ENCODE measurements at places on chromosomes 5 and 9.

GRCh38 chr5:83118976-83119375 lies 41.6 kb downstream of the XRCC4 start:
- no peak for DNase-seq

GRCh38 chr5:159096243-159096923 lies 3.3 kb downstream of the EBF1 start:
- no peak for DNase-seq

DNA sequence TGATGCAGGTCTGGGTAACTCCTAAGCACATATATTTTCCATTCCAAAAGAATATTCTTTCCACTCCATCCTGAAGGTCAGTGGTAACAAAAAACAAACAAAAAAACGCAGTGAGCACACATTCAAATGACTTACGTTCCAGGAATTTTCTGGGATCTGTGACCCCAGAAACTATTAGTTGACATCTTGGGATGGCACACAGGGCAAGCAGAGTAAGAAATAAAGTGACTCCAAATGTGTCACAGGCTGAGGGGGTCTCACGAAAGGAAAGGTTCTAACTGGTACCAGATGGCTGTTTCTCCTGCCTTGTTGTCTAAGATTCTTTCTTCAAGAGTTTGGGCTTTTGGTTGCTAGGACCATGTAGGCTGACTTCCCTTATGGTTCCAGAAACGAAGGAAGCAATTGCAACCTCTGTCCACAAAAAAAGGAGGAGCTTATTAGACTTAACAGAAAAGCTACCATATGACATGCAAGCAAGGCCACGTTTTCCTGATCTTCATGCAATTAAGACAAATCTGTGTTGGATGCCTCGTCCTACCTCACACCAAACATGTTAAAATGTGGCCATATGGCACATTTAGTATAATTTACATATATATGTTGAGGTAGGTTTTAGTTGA lies 32.7 kb downstream of the PTGS1 start:
- no peak for DNase-seq

GRCh38 chr5:98193921-98194760 lies 579.3 kb upstream of the RGMB start:
- no peak for DNase-seq

- no peak for DNase-seq
Observed at GRCh38 chr5:1195439-1195838, 6.0 kb upstream of the SLC6A19 start.

DNA sequence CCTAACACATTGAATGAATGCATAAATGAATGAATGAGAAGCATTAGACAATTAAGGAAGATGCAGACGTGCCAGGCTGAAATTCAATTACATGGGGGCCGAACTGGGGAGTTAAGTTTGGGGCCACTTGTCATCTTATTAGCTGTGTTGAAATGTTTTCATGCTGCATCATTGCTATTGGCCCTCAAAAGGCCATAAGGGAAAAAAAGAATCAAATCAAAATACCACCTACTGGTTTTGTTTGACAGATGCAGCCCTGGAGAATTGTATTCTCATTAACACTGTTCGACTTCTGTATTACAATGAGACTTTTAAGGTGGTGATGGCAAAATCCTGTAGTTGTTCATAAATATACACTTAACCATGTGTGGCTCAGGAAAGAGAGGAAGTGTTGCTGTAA lies 38.4 kb downstream of the UBE2QL1 start:
- no peak for DNase-seq

- no peak for DNase-seq
Observed at GRCh38 chr5:141484641-141485311, at the start of gene PCDHGC4. Gene PCDHGC4 (plus strand): TSS chr5:141485030. CDS start chr5:141485174, 144 bp downstream.

DNA sequence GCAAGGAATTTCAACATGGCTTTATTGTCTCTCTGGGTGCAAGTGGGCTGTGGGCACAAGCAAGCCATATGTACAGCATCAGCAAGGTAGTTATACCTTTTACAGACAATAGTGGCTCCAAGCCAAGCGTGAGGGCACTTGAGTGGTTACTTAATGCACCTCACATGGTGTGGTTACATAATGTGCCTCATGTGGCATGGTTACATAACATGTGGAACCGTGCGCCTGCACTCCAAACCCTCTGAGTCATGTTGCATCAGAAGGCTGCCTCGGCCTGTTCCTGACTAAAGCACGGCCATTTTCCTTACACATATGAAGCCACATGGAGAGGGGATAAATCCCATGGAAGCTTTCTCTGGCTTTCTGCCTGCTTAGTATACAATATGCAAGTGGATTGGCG lies 150.9 kb downstream of the OSTF1 start:
- no peak for DNase-seq

DNA sequence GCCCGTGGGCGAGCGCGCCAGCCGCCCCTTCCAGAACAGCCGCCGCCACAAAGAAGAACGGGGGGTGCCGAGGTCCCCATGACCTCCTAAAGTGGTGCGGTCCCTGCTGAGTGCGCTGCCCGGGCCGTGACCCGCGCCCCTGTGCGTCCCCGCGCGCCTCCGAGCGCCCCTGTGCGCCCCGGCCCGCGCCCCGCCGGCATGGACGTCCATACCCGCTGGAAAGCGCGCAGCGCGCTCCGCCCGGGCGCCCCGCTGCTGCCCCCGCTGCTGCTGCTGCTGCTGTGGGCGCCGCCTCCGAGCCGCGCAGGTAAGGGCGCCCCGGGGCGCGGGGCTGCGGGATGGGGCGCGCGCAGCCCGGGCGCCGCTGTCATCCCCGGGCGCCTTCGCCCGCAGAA lies 384 bp downstream of the COL5A1 start:
- no peak for DNase-seq

DNA sequence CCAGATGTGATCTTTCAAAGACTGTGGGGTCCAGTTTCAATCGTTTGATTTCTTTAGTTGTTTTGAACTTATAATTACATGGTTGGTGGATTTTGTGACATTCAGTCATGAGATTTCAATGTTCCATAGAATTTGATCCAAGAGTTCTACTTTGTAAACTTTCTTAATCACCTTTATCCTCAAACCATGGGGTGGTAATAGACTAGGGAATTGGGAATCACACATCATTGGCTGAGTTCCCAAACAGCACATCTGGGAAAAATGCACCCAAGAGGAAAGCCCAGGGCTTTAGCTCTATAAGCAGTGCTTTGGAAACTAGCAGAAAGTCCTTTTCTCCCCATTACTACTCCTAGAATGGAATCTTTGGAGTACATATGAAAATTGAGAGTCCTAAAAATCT lies 177.6 kb downstream of the NNT start:
- no peak for DNase-seq

DNA sequence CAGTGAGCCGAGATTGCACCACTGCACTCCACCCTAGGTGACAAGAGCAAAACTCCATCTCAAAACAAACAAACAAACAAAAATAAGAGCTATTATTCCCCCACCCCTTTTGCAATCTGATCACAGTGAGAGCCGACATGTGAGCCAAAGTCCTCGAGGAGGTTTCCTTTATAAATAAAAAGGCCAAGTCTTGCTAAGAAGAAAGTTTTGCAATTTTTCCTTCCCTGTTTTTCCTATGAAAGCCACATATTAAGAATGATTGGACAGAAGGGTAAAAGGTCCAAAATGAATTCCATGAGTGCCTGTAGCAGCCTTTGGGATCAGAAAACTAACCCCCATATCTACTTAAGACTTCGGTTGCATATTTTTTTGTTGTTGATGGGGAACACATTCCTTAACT lies 179.7 kb downstream of the TSSK1B start:
- DNase-seq: no peak

GRCh38 chr5:4023753-4024335 lies 428.2 kb downstream of the IRX1 start:
- no peak for DNase-seq

DNA sequence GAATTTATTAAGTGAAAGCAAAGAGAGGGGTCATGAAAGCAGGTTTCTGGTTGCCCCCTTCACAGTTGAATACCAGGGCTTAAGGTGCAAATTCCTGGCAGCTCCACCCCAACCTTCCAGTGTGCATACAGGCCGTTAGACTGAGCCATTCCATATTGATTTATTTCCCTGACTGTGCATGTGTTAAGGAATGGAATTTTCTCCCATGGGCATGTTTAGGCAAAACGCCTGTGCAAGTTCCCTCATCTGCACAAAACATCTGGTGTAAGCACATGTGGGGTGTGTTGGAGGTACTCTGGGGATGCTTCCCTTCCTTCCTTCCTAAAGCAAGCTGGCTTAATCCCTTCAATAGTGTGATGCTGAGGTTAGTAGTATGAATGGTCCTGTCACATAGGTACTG lies 1470.6 kb downstream of the MAT2B start:
- DNase-seq: no peak

- no peak for DNase-seq
Observed at GRCh38 chr5:1409381-1410110, 35.7 kb downstream of the SLC6A3 start.

- no peak for DNase-seq
Observed at GRCh38 chr5:142082182-142082781, 26.3 kb upstream of the NDFIP1 start.

DNA sequence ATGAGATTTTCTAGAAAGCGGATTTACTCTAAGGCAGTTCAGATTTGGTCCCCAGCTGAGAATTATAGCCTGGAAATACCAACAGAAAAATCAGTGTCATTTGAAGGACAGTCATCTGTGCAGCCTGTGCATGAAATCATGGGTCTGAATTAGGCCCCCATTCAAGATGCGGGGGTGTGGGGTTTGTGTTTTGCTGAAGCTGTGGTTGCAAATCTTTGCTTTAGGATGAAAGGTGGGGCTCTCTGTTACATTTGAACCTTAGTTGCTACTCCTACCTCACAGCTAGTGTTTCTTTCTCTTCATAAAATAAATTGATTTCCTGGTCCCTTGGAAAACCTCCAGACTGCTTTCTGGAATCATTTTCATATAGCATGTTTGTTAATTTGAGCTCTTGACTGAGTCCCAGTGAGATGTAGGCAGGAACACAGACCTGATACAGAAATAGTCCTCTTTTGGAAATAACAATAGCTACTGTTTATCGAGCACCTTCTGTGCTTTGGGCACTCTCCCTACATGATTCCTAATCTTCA lies 4.8 kb upstream of the ABL1 start:
- DNase-seq: no peak

DNA sequence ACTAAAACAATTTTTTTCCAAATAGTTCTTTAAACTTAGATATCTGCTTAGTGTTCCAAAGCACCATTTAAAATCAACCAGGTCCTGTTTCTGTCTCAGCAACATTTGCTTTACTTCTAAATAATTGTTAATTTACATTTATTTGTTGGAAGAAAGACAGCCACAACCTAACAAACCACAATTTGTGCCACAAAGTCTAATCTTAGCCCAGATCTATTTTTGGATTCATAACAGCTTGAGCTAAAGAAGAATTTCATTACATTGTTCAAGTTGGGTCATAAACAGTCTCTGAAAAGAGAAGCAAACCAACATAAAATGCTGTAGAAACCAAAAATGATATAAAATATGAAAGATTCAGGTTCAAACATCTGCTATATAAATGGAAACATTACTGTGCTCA lies 24.4 kb downstream of the MLLT3 start:
- DNase-seq: no peak

GRCh38 chr9:91006046-91006445 lies 204.4 kb downstream of the SYK start:
- no peak for DNase-seq

GRCh38 chr9:120715389-120715924 lies 1.2 kb upstream of the MEGF9 start:
- no peak for DNase-seq

DNA sequence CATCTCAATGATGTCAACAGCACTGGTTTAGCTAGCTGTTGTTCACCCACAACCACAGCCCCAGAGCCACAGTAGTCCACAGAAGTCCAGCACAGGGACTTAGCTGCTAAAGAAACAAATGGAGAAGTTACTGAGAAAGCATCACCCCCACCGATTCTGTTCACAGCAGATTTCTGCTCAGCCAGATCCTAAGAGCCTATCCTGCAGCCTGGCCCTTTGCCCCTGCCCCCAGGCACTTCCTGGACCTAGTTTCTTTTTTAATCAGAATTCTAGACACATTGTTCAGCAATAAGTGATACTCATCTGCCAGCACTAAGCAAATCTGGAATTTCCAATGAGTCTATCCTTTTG lies 7.4 kb downstream of the B4GALT1 start:
- peak; percentile 51 for DNase-seq

- no peak for DNase-seq
Observed at GRCh38 chr5:148979083-148979723, 83.7 kb downstream of the SH3TC2 start.

DNA sequence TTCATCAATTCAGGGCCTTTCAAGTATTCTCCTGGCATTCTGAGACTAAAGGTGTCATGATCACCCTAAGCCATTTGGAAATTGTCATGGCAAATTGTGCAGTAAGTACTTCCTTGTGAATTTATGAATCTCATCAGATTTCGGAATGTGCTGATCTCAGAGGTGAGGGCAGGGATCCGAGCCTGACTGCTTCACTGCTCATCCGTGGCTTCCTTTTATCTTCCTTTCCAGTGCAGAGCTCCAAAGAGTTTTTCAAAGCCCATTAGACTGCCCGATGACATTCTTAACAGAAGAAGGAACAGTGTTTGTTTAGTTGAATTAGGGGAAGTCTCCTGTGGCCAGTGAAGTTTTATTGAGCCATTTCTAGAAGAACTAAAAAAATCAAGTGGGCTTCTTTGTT lies 182.8 kb upstream of the GDNF start:
- DNase-seq: no peak

GRCh38 chr9:15155826-15156225 lies 151.2 kb downstream of the TTC39B start:
- no peak for DNase-seq

DNA sequence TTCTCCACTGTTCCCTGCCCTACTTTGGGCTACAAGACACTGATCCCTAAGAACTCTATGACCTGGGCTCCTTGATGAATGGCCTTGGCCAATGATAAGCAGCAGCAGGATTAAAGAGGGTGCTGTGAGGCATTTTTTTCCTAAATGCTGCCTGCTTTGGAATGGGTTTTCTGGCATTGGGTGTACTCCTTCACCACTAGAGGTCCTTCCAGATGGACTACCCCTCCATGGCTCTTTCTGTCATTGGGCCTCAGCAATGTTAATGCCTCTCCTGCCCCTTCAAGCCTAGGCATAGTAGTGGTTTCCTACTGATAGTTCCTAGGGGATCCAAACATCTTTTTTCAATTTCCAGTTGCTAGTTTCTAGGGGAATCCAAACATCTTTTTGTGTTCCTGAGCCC lies 319.3 kb upstream of the RPS23 start:
- DNase-seq: no peak

DNA sequence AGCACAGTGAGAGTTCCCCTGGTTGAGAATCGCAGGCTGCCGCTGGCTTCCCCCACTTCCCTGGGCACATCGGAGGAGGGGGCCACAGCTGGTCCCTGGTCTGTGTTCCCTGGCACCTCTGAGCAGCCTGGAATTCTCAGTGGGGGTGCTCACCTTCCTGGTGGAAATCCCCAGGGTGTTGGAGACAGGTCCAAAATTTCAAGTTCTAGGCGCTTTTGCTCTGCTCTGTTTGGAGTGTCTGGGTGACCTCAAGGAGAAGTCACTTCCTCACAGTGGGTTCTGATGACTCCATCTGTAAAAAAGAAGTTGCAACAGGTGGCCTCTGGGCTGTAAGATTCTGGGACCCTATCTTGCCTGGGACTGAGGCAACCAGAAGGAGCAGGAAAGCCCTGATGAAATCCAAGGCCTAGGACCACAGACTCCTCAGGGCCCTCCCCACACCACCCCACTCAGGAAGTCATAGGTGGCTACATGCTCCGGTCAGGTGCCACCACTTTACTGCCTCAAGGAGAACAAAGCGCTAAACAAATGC lies at the start of gene TRAF1:
Gene TRAF1, minus strand, starts transcription at position 400 of the 532 bp plus-strand sequence. CDS start 721 bp downstream, outside the sequence.
- DNase-seq: no peak

GRCh38 chr9:130857864-130858738 lies 23.0 kb downstream of the ABL1 start:
- no peak for DNase-seq

GRCh38 chr9:128382261-128382660 lies 11.1 kb downstream of the URM1 start:
- no peak for DNase-seq

- no peak for DNase-seq
Observed at GRCh38 chr5:101539315-101539714, 636.2 kb upstream of the ST8SIA4 start.

Measured in stimulated activated CD4-positive, alpha-beta T cell treated with anti-CD3 and anti-CD28 coated beads, TNF-alpha, amount 100 ng/mL, for 24 hours (primary cell).